ENCODE measurements at places on chromosomes 16 and 17.

GRCh38 chr16:21663889-21664647 lies at the start of gene OTOA:
Gene OTOA (plus strand): TSS chr16:21663968. CDS start chr16:21678515, 14,547 bp downstream.
- DNase-seq = peak; percentile 5

DNA sequence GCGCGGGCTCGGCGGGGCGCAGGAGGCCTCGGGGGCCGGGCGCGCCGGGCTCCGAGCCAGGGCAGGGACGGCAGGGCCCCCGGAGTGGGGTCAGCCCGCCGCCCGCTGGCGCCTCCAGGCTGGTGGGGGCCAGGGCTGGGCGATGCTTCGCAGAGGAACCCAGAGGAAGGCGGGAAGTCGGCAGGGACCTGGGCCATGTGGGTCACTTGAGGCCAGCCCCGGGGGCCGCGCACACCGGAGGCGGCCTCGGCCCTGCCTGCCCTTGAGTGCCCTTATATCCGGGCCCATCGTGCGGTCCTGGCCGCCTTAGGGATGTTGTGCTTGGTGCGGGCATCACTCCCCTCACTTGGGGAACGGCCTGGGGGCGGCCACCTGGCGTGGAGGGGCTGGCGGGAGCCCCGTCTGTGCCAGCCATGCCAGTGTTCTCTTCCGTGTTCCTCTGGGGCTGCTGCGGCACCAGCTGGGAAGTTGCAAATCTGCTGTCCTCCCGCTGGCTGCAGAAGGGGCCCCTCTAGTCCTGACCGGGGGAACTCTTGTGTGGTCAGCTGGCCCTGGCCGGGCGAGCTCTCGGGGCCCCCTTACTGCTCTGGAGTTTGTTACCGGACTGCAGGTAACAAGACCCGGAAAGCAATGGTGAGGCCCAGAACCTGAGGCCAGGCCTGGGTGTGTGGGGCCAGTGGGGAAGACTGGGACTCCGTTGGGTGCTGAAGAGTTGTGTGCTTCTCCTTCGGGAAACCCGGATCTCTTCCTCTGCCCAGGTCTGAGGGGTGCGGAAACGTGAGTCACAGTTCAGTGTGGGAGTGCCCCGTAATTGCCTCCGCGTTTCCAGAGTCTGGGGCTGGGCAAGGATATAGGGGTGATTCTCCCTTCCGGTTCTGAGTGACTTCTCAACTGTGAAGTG lies 849 bp downstream of the CAPN15 start:
- no peak for DNase-seq

DNA sequence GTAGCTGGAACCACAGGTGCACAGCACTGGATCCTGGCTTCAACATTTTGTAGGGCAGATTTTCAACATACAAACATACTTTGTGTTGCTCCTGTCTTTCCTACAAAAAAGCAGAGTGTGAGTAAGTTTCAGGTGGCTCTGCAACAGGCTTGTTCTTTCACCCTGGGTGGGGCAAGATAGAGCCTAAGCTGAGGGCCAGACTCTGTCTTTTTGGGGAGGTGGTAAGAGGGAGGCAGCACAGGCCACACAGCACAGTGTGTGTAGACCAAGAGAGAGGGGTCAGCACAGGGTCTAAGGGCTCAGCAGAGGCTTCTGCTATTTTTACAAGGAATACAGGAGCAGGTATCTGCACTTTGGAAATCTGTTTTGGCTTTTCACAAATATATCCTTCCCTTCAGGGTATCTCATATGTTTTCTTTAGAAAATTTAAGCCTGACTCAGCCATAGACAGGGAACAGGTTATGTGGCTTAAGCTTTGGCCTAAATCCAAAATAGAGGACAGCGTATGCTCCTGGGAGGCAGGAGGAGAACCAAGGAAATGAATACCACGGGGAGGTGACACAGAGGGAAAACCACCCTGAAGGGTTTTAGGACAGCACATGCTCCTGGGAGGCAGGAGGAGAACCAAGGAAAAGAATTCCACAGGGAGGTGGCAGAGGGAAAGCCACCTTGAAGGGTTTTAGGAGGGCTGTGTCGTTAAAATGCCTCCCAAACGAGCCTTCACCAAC lies 21.6 kb downstream of the EMC8 start:
- DNase-seq = no peak

DNA sequence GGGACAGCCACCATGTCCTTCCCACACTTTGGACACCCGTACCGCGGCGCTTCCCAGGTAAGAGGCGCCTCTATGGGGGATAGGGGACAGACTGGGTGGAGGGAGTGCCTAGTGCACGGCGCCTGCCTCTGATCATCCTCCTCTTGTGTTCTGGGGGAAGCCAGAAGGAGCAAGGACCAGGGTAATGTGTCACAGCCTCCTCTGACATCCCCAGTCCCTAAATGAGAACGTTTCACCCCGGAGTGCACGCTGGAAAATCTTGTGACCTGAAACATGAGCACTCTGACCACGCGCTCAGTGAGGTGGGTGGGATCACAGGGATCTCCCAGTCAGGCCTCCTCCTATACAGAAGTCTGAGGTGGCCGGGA lies 1.1 kb downstream of the IRX6 start:
- no peak for DNase-seq

DNA sequence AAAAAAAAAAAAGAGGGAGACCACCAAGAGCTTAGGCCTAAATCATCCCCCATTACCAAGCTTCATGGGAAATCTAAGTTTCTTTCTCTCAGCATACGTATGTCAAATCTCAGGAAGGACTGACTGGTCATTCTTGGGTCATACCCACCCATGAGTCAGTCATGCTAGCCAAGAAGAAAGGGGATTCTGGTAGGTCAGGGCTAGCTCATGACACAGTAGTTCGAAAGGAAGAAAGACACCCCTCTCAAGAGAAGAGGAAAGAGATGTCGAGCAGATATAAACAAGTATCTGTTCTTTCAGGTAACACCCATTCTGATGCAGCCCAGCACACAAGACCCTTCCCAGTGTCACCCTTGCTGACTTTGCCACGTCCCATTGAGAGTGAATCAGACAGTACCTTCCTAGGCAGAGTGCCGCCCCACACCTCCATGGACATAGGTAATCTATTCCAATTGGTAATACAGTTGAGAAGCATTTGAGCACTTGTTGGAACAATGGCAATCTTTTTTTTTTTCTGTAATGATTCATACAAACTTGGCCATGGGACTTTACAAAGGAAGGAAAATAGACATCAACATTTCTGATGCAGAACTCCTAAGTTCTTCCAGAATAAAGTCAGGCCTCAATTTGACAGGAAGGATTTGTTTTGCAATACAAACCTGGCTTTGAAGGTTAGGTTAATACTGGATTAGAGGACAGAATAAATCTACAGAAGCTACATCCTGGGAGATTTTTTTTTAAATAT lies 38.2 kb downstream of the COPRS start:
- no peak for DNase-seq
